ENCODE measurements at places on chromosomes 3 and 15. TPM values are rescaled to one million over a fixed set of nuclear protein-coding genes. Genes with fewer than 3 reads are reported as not detected.
A peak's percentile ranks its signal among the peaks of the same experiment; 100 is the strongest.

PLAAT1 gene
- total RNA-seq: 6.8 TPM

LOXL1 gene
- 6.4 TPM for total RNA-seq

PLA1A gene
- total RNA-seq: 0.97 TPM

WDR93 gene
- not detected for total RNA-seq

ADGRG7 gene
- total RNA-seq: not detected

GRCh38 chr3:104523136-104523535, 843.6 kb upstream of the ALCAM start:
- no peak for DNase-seq

GRCh38 chr3:52531860-52532516, 1.7 kb downstream of the NT5DC2 start:
- no peak for DNase-seq

DNA sequence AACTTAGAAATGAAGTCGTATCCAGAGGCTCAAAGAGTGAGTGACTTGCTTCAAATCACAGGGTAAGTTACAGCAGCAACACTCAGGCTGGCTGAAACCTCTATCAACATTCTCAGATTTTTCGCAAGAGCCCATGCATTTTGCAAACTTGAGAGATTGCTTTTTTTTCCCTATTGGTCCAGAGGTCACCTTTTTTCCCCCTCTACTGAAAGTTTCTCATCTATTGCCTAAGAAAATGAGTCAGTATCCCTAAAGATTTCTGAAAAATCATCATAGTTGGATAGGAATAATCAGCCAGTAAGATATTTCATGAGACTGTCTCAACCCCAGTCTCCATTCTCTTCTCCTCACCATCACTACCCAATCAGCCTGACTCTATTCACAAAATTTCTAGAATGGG, 410.6 kb downstream of the FOXP1 start:
- DNase-seq: no peak

DNA sequence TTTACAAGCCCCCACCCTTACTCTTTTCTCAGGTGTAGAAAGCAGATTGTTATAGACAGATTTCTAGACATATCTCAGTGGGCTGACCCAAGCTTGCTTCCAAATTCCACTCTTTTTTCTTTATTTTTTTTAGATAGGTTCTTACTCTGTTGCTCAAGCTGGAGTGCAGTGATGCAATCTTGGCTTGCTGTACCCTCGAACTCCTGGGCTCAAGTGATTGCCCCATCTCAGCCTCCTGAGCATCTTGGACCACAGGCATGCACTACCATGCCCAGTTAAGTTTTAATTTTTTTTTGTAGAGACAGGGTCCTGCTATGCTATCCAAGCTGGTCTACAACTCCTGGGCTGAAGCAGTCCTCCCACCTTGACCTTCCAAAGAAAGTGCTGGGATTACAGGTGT, 53.5 kb upstream of the ADAMTS9 start:
- DNase-seq: peak; percentile 59

DNA sequence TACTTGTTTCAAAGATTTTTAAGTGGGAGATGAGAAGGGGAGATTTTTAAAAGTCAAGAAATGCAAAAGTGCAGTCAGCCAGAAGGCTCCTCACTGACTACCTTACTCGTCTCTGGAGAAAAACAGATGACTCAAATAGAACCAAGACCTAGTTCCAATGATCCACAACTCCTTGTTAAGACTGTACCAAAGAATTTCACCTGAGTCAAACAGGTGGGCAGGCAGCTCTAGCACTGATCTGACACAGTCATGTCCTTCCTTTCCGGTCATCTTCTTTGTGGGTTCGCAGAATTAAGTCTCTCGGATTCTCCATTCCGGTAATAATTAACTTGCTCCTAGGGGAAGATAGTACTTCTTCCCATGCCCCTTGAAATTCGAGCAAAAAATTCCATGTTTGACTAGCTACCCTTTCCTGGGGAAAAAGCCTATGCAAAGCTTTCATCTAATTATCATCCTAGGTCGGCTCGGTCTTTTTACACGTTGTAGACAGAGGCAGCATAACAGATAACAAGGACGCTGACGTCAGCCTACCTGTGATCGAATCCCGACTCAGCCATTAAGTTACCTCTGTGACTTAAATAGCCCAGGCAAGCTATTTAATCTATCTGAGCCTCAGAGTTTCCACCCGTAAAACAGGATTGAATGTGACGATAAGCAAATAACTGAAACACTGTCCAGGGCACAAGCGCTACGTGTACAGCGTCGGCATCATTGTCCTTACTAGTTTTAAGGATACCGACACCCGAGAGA, 758 bp downstream of the SELENOK start:
- no peak for DNase-seq

DNA sequence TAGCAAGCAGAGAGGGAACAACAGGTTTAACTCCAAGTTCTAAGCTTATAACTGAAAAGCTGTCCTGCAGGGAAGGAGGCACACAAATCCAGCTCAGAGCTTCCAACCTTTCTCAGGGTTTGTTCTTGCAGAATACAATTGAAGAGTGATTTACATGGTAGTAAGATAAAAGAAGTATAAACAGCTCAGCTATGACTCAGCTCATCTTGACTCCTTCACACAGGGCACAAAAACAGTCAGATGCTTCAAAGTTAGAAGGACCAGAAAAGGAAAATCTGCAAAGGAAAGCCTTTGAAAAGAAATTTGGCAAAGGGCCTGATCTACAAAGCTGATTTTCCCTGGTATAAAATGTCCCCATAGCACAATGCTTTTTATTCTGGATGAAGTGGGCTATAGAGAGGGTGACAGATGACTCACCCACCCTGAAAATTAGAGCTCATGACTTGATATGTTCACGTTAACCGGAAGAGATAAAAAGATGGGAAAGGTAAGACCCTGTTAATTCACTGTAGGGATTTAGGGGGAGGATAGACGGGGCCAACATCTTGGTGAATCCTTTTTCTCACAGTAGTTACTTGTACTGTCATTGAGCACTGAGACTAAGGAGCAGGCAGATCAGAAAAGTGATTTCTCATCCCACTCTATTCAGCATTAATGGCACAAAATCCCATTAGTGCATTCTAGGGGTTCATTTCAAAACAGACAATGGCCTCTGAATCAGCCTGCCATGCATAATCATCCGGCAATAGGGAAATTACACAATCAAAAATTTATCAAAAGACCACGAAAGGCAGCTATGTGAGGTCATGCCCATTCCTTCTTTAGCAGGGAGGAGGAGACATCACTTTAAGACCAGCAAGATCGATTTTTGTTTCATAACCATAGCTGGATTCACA, 143.5 kb downstream of the GAP43 start:
- DNase-seq: no peak

DNA sequence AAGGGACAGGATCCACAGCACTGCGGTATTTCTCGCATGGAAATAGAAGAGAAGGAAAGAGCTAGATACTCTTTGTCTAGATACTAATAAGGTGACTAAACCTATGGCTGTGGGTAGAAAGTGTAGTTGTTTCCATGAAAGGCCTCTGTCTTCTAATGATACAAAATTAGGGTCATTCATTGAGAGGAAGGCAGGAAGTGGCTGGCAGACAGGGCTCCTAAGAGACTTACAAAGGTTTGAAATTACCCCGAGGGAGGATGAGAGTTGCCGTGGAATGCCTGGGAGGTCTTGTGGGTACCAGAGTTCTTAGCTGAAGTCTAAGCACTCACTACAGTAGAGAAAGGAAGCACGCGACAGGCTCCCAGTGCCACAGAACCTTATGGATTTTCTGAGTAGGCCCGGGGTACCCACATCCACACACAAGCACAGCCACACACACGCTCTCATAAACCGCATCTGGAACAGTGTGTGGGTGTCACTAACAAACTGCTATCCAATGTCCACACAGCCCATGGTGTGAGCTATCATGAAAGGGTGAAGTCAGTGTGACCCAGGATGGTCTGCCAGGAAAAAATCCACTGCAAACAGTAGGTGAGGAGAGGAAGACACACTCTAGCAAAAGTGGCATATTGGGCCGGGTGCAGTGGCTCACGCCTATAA, 221.4 kb downstream of the FAM43A start:
- no peak for DNase-seq

- no peak for DNase-seq
Measured at GRCh38 chr3:81173514-81173913, 587.9 kb downstream of the GBE1 start.

- no peak for DNase-seq
Measured at GRCh38 chr15:65420975-65421359, 1.8 kb downstream of the IGDCC4 start.

- DNase-seq: no peak
Measured at GRCh38 chr3:190456770-190457169, 7.1 kb upstream of the TMEM207 start.

DNA sequence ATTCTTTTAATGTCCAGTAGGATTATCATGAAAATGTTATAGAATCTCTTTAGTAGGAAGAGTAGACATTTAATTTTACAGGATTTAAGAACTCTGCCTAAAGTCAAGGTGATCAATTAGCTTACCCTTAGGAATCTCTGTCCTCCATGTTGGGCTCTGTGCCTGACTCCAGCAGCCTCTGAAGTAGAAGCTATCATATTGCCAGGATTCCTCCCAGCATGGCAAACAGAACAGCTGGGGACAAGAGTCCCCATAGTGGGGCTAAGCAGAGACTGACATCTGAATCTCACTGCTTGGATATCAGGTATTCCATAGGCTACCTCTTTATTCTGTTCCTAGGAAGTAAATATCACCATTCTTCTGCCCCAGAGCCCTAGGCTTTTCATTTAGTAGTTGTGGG, 1.5 kb downstream of the SLC15A2 start:
- no peak for DNase-seq

GRCh38 chr3:39752751-39753150, 56.7 kb upstream of the MYRIP start:
- DNase-seq: no peak

GRCh38 chr3:38084334-38085310, 45.6 kb downstream of the DLEC1 start:
- no peak for DNase-seq

GRCh38 chr15:90178468-90179435, 22.4 kb upstream of the SEMA4B start:
- DNase-seq: no peak

DNA sequence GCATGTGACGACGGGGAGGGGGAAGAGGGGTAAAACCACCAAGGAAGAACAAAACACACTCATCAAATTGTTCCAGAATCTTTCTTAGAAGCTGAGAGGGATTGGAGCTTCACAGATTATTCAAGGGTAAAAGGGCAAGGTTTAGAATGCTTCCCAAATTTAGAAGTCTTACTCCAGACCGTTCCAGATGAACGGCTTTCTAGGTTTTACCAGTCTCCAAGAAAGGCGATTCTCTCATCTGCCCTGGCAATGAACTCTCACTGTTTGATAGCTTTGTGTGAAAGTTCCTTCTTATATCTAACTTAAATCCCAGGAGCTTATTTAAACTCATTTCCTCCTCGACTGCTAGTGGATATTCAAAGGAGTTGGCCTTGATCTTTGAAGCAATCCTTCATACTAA, 124.3 kb upstream of the PRICKLE2 start:
- DNase-seq: no peak

GRCh38 chr3:129268396-129268795, 10.3 kb upstream of the HMCES start:
- no peak for DNase-seq

DNA sequence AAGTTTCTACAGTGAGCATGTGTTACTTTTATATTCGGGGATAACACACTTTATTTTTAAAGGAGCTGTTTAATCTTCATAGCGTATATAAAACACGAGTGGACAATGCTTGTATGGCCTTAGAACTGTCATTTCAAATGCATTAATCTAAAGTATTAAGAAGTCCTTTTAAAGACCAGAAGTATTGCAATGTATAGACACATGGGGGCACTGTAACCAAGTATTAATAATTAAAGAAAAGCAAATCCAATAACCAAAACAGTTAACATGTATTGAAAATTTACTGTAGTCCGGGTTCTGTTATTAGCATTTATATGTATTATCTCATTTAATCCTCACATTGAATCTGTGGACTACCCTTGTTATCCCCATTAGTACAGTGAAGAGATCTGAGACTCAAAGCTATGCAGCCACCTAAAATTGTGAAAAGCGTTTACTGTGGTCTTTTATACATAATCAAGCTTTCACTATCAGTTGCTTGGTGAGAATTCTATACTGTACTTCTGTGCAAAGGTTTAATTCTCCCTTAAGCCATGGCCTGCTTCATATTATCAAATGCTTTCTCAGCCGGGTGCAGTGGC, 10.1 kb downstream of the ARL14 start:
- DNase-seq: no peak

DNA sequence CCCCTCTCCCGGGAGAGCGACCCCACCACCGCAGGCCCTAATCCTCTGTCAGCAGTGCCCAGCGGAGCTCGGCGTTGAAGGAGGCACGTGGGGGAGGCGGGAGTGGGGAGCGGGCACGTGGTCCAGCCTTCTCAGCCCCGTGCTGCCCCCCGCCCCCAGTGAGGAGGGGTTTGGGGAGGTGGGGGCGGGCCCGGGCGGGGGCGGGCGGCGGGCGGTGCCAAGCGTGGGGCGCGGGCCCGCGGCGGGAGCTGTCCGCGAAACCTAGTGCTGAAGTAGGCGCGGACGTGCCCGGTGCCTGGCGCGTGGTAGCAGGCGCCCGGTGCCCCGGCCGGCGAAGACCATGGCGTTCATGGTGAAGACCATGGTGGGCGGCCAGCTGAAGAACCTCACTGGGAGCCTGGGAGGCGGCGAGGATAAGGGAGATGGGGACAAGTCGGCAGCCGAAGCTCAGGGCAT, at the start of gene CPLX3:
Gene CPLX3 (plus strand): TSS at position 264 of the 456 bp plus-strand sequence. CDS start 77 bp downstream, at position 341.
- no peak for DNase-seq

DNA sequence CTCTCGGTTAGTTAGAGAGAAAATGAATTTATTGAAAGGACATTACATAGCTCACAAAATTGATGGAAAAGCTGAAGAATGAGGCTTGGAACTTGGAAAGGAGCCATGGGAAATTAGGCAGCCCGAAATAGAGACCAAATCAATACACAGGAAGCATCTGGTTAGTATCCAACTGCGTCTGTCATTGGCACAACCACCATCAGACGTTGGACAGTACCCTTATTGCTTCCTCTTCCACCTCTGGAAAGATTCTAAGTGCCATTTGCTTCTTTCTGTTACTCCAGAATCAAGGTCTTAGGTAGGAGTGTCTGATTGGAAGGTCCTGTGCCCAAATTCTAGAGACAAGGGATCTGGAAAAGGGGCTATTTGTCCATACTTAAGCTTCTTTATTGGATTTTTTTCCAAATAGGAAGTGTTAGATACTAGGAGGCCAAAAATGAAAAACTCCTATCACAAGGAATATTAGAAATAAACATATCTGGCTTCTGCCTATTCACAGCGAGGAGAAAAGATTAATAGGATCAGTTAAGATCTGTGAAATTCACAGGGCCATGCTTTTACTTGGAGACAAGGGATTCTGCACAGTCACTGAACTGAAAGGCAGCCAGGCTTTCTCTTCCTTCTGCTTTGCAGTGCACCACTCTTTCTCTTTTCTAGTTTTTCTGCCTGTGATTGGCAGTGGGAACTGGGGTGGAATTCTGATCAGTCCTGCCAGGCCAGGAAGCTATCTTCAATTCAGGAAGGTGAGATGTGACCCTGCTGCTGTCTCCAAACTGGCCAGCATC, 10.7 kb upstream of the HACD2 start:
- no peak for DNase-seq

All from gastrocnemius medialis (tissue), 4 donors.